ENCODE measurements at places on chromosomes 3 and 15.

- no peak overlapping the region for H3K27ac ChIP-seq
- no peaks in the 10 kb centered on the region for H3K36me3 ChIP-seq
- no peaks in the 10 kb centered on the region for H3K4me1 ChIP-seq
- H3K27me3 ChIP-seq = no peaks in the 10 kb centered on the region
- no peak overlapping the region for H3K4me3 ChIP-seq
Observed at GRCh38 chr3:21310161-21310560, 440.8 kb downstream of the ZNF385D start.

- no peak overlapping the region for H3K27ac ChIP-seq
- H3K27me3 ChIP-seq = no peaks in the 10 kb centered on the region
- H3K36me3 ChIP-seq = no peaks in the 10 kb centered on the region
- peaks cover 6% of the 10 kb centered on the region for H3K4me1 ChIP-seq
Observed at GRCh38 chr3:156519758-156520162, 35.2 kb downstream of the SSR3 start.

- no peak for DNase-seq
- H3K4me3 ChIP-seq = no peak overlapping the region
- no peaks in the 10 kb centered on the region for H3K4me1 ChIP-seq
- no peaks in the 10 kb centered on the region for H3K27me3 ChIP-seq
- no peak overlapping the region for H3K27ac ChIP-seq
- no peaks in the 10 kb centered on the region for H3K36me3 ChIP-seq
Observed at GRCh38 chr3:37924453-37924852, 62.8 kb downstream of the CTDSPL start.

- DNase-seq = peak; percentile 65
- no peaks in the 10 kb centered on the region for H3K27me3 ChIP-seq
- no peak overlapping the region for H3K27ac ChIP-seq
- no peak overlapping the region for H3K4me3 ChIP-seq
- H3K36me3 ChIP-seq = no peaks in the 10 kb centered on the region
- H3K4me1 ChIP-seq = peaks cover 16% of the 10 kb centered on the region
Observed at GRCh38 chr3:156643729-156644389, 30.5 kb upstream of the TIPARP start.

GRCh38 chr3:66053550-66054094 is 14.9 kb upstream of the MAGI1 start:
- H3K36me3 ChIP-seq = no peaks in the 10 kb centered on the region
- no peak overlapping the region for H3K27ac ChIP-seq
- no peak overlapping the region for H3K4me3 ChIP-seq
- H3K4me1 ChIP-seq = no peaks in the 10 kb centered on the region

DNA sequence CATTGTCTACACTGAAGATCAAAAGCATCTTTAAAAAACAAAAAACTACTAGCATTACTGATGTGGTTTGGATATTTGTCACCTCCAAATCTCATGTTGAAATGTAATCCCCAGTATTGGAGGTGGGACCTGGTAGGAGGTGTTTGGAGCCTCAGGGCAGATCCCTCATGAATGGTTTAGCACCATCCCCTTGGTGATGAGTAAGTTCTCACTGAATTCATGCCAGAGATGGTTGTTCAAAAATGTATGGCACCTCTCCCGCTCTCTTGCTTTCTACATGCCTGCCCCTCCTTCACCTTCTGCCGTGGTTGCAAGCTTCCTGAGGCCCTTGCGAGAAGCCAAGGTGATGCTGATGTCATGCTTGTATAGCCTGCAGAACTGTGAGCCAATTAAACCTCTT is 136.6 kb upstream of the FHIT start:
- peaks cover 2% of the 10 kb centered on the region for H3K27me3 ChIP-seq
- no peak overlapping the region for H3K27ac ChIP-seq

DNA sequence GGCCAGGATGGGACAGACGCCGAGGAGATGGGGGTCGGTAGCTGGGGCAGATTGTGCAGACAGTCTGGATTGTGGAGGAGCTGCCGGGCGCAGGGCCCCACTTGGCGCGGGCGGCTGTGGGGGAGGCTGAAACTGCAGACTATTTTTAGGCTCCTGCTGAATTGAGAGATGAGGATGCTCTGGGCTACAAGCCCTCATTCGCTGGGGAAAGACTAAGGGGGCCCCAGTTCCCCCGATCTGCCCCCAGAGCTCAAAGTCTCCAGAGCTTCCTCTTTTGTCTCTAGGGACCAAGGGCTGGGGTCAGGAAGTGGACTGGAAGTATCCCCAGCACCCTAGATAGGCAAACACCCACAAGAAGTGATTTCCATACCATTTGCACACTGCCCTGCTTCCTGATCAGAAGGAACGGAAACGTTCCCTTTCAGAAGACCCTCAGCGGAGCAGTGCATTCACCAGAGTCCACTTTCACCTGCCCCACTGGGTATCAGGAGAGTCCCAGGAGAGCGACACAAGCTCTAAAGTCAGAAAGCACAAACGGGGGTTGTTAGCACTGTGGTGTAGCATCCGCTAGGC is 29.7 kb downstream of the SEMA7A start:
- DNase-seq = no peak
- H3K36me3 ChIP-seq = no peaks in the 10 kb centered on the region
- no peaks in the 10 kb centered on the region for H3K27me3 ChIP-seq
- peaks cover 48% of the 10 kb centered on the region for H3K4me1 ChIP-seq

DNA sequence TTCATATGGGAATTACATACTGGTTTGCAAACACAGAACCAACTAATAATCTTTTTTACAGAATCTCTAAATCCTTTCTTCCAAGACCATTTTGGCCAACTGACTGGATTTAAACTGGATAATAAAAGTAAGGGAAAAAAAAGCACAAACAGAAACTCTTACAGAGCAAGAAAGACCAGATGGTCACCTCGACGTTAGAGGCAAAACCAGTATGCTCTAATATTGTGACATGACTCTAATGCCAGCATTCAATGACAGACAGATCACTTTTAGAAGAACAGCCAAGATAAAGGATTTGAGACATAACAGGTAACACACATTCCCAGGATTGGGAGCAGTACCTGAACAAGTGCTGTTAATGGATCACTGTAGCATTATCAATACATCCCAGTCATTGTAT is 50.9 kb downstream of the DHX36 start:
- H3K27ac ChIP-seq = no peak overlapping the region
- no peak for DNase-seq
- H3K4me1 ChIP-seq = no peaks in the 10 kb centered on the region
